ENCODE measurements at places on chromosomes 7 and 10.

DNA sequence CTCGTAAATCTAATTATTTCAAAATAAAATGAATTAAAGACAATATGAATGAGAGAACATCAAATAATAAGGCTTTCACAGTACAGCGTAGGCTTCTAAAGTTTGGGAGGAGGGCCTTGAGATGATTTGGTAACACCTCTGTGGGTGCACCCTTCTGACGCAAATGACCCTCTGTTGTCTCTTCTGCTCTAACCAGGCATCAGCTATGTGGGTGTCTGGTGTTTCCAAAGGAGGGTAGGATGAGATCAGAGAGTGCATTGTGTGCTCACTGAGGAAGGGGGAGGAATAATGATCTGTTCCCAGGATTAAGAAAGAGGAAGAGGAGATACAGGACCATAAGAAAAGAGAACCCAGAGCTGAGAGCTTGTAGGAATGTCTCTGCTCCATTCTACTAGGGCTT lies 420.4 kb downstream of the SDK1 start:
- no peak for DNase-seq

GRCh38 chr7:132991615-132992587 lies 90.0 kb downstream of the CHCHD3 start:
- DNase-seq = no peak

DNA sequence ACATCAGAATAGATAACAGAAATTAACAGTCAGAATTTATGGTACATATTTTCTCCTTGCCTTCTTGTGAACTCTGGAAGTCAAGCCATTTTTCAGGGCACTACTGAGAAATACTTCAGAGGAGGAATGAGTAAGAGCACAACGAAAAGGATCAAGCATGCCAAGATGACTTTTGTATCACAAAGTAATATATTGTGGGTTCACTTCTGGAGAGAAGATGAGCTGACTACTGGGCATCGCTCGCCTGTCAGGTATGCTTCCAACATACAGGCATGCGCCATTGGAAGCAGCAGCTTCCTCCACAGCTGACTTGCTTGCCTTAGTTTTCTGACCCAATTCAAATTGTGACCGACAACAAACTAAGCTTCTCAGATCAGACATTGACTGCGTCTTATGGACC lies 137.3 kb downstream of the VTI1A start:
- no peak for DNase-seq

DNA sequence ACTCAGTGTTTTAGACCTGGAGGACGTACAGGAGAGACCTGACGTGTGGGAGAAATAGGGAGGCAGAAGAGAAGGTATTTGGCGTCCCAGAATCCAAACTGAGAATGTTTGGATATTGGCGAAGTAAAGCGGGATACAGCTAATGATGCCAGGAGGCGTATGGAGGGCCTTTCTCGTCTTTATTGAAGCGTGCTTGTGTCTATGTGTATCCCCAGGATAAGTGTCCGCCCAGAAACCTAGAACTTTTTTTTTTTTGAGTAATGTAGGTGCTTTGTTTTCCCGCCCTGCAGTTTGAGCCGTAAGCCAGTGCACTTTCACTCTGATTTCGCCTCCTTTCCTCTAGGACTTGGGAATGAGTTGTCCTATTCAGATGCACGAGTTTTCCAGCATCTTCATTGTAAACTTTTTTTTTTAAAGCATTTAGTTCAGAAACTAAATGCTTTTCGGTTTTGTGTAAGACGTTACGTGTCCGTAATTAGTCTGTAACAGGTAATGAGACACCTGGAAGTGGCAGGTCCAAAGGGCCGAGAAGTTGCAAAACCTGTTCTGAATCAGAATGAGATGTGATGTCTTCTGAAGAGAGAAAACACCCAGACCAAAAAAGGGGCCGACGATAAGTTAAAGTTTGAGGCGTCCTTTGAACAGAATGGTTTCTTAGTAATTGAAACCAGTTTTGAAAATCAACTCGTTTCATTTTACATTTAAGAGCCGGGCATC lies 746 bp downstream of the ARL5B start:
- peak; percentile 51 for DNase-seq

DNA sequence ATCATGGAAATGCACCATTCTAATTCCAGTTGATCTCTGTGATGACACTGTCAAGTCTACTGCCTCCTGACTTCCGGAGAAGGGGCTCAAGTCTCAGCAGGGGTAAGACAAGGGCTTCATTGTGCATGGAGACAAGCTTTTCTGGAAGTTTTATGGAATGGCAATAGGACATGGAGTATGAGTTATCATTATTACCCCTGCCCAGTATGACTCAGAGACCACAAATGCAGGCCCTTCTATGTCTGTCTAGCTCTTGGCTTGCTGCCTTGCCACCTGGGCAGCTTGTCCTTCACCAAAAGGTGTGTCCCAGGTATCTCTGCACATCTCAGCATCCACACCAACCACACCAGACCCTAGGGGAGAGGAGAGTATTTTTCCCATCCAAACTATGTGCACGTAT lies 34.9 kb upstream of the KIAA1217 start:
- no peak for DNase-seq

DNA sequence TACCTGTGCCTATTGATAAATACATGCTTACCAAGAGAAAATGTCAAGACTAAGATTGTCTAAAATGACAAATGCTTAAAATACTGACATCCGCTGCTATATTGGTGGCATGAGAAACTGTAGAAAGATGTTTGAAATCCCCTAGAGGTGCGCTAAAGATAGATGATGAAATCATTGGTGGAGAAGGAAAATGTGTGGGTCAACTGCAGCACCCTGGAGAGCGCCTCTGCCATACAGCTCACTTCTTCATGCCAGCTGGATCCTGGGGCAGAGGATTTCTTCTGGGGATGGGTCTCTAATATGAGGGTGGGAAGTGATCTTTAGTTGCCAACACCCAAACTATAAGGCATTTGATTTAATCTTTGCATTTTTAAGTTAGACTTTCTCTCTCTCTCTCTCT lies 680.4 kb upstream of the POM121L12 start:
- no peak for DNase-seq

DNA sequence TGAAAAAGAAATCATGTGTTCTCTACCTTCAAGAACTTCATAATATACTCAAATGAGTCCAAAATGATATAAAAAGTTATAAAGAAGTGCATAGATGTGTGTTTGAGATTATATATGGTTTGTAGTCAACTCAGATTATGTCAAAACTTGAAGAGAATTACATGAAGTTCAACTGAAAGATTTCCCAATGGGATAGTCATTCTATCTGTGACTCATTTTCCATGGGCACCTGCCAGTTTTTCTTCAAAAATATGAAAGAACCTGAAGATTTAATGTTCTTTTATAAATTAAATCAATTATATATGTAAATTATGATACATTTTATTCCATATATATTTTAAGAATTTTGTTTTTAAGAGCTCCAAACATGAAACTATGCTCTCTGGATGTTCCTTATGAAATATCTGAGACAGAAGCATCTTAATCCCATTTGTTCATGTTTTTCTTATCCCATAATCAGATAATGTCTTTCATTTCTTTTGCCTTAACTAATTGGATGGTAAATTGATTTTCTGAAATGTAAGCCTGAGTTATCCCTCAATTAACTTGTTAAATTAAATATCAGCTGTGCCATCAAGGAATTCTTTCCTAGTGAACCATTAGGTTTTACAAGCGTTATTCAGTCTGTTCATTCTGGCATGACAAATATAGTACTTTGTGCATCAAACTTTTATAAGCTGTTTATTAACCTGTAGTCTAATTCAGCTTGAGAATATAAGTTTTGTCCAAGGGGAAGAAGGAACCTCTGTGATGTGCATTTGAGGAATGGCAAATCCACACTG lies 387.1 kb downstream of the IPMK start:
- DNase-seq = peak; percentile 39

All from NCI-H82 (cell line).